HT1080 (cell line): ENCODE measurements at places on chromosomes 3 and 15. TPM values are rescaled to one million over a fixed set of nuclear protein-coding genes. Genes with fewer than 3 reads are reported as not detected.
A peak's percentile ranks its signal among the peaks of the same experiment; 100 is the strongest.

DNA sequence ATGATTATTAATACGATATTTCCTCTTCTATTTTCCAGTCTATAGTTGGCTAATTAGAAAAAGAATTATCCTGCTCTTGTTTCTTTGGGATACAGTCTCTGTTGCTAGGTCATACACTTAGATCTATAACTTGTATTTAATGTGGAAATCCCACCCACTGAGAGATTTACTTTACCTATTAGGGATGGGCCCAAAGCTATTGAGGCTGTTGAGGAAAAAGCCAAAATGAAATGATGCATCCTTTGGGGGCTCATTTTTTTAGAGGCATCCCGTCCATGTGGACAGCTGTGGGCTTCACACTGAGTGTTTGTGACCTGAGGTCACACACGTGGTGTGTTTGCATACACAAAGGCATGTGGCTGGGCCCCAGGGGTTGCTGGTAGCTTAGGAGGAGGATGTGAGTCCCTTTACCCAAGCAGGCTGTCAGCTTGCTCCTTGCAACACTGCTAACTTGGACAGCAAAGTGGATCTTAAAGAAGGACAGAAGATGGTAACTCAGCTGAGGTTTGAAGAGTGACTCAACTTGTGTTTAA lies 477.4 kb downstream of the AGBL1 start:
- no peak for DNase-seq

DNA sequence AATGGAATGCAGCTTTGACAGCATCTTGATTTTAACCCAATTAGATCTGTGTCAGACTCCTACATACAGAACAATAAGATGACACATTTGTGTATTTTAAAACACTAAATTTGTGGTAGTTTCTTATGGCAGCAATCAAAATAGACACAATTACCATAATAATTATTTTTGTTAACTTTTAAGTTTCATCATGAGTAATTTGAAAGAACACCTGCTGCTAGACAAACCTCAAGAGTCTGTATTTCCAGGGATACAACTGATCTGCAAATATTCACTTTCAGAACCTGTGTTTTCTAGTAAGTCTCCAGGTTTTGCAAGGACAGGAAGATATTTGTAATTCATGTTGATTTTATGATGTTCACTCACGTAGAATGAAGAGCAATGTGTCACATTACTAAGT lies 736.8 kb downstream of the DIPK2A start:
- no peak for DNase-seq

DNA sequence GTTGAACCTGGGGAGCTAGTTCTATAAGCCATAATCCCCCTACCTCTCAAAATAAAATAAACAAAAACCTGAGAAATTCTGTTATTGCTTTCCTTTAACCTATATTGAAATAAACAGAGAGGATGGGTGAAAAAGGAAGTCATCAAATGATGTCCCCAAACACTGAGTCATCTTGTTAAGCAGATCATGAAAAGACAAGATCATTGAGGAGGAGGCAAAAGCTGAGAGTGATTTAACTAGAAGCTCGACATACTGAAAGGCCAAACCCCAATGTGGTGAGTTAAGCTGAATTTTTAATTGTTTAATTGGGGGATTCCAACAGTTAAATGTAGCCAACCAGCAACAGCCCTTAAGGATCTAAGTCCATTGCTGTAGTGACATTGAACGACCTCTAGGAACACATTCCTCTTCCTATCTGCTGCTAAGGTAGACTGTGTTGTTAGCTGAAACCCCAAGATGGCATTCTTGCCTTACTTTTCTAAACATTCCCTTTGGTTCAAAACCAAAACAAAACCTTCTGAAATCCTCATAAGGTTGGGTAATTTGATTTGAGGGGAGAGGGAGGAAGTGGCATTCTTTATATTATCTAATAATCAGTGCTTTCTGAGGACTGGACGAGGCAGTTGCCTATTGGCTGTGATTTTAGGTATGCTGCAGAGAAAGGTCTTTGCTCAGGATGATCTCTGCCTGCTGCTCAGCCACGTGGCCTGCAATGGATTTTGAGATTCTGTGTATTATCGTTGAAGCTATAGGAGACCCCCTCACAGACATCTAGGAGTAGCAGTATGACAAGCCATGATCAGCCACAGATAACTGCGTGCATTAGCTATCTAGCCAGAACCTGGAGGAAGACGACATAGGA lies 62.7 kb upstream of the BNIP2 start:
- peak; percentile 5 for DNase-seq

The VGLL3 gene
- 0.87 and 0.88 TPM in 2 replicates for total RNA-seq

DNA sequence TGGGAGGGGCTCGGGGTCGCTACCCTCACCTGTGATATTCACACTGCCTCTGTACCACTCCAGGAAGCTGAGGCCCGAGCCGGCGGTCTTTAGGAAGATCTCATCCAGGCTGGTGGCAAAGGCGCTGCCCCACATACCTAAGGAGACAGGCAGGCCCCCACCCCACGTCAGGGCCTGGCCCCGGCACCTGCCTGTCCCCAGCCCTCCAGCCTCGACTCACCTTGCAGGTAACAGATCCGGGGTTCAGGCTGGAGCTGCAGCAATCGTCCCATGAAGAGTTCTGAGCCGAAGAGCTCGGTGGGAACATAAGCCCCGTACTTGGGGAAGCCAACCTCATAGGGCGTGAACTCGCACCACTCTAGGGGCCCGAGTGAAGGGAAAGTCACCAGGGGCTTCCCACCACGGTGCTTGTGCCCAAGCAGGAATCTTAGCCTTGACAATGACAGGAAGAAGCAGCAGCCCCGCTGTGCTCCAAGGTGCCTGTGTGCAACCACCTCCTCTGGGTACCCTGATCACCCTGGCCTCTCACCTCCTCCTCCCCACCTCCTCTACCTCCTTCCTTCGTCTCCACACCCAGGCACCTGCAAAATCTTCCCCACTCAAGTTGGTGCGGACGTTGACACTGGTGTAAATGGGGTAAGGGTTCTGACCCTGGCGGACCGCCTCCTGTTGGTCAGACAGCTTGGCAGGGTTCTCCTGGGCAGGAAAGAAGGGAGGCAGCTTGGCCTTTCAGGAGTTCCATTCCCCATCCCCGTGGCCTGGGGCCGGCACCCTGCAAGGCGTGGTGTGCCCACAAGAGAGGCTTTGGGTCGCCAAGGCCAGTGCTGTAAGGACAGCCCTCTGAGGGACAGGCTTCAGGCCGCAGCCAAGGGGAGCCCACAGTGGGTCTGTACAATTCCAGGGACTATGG lies 10.6 kb downstream of the PLA2G4F start:
- DNase-seq: no peak

The GOLGA6L7 gene
- not detected in 2 replicates for total RNA-seq

DNA sequence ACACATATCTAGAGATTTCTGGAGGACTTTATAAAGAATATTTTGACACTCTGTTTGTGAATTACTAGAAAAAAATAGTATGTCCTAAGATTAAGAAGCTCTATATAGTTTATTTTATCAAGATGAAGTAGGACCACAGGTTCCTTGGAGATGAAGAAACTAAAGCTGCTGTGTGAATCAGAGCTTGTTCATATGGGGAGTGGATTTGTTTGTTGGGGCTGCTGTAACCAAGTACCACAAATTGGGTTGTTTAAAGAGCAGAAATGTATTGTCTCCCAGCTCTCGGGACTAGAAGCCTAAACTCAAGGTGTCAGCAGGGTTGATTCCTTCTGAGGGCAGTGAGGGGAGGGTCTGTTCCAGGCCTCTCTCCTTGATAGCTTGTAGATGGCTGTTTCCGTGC lies 270.6 kb upstream of the UMPS start:
- DNase-seq: peak; percentile 13

The SSR3 gene
- total RNA-seq: 563 and 655 TPM in 2 replicates

DNA sequence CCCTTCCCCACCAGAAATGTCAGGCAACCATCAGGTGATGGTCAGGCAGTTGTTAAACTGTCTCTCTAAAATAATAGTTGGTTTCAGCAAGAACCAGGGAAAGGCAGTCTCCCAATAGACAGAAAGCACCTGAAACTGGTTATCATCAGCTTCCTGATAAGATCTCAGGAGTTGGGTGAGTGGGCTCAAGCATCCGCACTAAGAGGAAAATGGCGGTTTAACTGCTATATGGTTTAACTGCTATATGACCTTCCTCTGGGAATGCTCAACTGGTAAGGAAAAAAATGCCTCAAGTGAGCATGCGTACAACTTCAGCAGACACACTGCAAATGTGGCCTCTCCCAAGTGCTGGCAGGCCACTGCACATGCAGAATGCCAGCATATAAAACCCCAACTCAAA lies 240.8 kb upstream of the CMC1 start:
- no peak for DNase-seq

DNA sequence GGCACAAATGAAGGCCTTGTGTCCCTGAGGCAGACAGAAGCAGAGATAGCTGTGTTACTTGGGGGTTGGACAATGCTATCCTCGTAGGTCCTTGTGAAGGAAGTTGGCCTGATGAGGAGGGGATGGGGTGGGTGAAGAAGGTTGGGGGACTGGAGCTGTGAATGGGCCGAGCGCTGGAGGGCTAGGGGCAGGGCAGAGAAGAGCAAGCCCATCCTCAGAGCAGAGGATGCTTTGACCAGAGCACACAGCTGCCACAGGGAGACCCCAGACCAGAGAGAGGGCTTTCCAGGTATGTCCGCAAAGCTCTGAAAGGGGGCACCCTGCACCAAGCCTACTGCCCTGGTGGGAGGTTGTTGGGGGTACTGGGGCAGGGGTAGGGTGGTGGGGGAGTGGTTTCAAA lies 5.7 kb upstream of the TBC1D2B start:
- DNase-seq: no peak

DNA sequence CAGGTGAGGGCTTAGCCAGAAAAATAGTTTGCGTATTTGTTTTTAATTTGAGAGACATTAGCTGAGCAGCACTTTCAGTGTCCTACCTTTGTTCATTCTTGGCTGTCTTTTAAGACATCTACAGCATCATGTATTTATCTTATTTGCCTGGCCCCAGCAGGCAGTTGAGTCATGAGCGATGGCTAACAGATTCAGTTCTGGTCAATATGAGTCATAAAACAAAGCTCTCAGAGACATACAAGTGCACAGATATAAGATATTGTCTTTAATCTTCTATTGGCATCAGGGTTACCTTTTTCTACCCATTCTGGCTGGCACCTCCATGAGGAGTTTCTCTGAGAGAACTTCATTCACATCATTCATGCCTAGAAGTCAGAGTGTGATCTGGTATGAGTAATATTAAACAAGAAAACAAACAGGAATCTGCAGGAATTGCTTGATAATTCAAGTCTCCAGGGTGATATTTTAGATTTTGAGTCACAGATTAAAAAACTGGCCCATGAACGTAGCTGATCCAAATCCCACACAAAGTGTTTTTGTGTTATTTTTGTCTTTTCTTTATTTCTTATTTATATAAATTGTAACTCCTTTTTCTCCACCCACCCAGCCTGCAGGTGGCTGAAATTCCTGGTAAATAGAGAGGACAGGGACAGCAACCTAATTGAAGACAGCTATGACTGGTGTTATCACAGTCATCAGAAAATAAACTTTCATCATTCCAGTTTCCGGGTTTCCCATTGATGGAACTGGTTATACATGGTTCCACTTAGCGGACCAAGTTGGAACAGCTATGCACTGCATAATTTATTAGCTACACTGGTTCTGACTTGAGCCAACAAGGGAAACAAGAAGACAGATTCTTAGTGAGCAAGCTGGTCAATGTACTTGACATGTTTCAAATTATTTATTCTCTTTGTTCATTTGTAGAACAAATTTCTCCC lies 47.3 kb downstream of the PLSCR2 start:
- peak; percentile 89 for DNase-seq

- DNase-seq: no peak
Observed at GRCh38 chr15:41836713-41837454, 1.8 kb upstream of the PLA2G4B start.

The TMOD2 gene
- 0.73 and 2.2 TPM in 2 replicates for total RNA-seq

DNA sequence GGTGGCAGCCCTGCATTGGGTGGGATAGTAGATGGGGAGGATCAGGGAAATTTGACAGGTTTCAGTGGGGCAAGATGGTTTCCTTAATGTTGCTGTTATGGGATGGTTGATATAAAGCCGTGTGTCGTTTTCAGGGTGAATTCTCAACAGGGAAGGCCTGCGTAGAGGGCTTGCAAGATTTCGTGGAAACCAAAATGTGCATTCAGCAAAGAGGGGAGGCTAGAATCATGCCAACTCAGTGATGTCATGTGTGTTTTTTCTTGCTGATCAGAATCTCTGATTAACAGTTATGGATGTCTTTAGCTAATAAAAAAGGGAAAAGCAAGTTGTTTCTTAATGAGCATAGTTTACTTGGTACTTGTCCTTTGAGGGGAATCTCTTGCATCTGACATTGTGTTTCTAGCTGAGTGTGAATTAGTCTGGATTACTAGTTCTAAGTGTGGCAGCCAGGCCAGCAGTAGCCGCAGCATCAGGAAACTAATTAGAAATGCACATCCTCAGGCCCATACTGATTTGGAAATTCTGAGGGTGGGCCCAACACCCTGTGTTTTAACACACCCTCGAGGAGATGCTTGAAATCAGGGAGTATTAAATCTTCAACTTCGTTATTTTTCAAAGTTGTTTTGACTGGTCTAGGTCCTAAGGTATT lies 24.8 kb downstream of the MRAS start:
- DNase-seq: no peak

DNA sequence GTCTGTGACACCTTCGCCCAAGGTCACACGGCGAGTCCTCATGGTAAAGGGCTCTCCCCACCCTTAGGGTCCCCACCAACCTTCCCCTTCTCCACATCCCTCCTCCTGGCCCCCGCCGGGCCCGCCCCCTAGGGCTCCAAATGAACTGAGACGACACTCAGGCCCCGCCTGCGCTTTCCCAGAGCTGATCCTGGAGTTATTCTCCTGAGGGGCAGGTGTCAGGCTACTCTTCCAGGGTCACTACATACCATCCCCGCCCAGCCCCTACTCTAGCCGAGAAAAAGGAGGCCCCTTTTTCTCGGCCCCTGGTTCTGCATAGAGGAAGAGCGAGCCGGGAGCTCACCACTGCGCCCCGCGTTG lies 292 bp downstream of the USP4 start:
- no peak for DNase-seq

DNA sequence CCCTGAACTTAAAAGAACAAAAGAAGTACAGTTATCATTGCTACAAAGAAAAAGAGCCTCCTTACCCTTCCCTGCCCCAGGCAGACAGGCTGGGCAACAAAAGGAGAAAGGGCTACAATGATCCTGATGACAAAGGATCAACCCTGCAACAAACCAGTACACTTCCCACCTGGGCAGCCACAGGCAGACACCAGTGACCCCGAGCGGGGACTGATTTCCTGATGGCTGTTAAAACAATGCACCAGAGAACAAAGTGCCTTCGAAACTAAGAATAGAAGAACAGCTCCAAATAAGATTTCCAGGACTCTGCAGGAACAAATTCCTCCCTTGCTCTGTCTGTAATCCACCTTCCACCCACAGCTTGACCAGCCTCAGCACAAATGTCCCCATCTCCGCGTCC lies 106.3 kb upstream of the ARHGEF3 start:
- no peak for DNase-seq

DNA sequence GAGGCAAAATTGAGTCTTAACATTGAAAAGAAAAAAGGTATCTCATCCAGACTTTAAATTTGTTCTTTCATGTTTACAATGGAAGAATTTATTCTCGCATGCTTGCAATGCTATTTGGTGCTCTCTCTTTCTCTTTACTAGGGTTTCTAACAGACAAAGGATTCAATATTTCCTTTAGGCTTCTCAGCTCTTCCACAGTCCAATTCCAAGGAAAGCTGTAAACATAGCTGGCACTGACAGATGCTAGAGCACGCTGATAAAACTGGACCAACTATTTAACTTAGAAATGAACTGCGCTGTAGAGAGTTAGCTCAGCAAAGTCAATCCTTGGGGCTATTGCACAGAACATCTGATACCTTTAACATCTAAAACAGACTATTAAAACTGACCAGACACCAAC lies 81.3 kb downstream of the PDZRN3 start:
- no peak for DNase-seq

The PLA2G4E gene
- total RNA-seq: 0.07 TPM in 1 of 2 replicates, not detected in the other
